Amygdala (tissue), 56 donors: ENCODE measurements at places on chromosomes 7 and 10.
A peak's percentile ranks its signal among the peaks of the same experiment; 100 is the strongest.

DNA sequence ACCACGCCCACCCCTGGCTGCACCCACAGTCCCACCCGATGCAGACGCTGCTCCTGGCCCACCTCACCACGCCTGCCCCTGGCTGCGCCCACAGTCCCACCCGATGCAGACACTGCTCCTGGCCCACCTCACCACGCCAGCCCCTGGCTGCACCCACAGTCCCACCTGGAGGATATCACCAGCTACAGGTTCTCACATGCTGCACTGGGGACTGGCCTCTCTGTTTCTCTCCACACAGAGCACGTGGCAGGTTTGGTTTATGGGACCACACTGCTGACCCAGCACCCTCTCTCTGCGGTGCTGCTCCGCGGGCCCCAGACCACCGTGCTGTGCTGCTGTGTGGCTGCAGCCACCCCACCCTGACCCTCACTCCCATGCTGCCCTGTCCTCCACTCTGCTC lies 120.9 kb downstream of the VIPR2 start:
- no peak for DNase-seq

DNA sequence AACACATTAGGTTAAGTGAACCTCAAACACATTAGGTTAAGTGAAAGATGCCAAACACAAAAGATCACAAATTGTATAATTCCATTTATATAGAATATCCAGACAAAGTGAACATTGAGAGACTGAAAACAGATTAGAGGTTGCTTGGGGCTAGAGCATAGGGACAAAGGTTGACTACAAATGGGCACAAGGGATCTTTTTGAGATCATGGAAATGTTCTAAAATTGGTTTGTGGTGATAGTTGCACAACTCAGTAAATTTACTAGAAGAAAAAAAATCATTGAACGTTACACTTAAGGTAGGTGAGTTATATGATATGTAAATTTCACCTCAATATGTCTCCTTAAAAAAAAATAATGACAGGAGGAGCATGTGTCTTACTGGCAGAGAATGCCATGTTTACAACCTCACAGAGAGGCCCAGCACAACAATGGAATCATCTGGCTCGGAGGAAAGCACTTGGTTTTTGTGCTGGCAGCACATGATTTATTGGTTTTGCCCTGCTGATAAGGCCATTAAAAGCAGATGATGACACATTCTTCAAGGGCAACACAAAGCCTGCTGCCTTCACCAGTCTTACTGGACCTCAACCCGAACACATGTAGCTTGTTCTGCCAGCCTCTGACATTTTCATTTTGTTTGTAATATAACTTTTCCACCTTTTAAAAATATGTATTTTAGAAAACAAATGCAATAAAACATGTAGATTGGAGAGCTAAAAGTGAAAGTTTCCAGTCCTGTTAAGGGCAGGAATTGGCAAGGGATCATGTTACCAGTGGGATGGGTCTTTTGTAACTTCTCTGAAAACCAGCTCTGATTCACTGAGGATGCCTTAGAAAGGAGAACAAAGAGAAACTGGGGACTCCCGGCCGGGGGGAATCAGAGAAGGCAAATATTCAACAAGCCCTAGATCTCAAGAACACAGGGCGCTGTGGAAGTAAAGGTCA lies 11.9 kb upstream of the LMOD2 start:
- DNase-seq = no peak

DNA sequence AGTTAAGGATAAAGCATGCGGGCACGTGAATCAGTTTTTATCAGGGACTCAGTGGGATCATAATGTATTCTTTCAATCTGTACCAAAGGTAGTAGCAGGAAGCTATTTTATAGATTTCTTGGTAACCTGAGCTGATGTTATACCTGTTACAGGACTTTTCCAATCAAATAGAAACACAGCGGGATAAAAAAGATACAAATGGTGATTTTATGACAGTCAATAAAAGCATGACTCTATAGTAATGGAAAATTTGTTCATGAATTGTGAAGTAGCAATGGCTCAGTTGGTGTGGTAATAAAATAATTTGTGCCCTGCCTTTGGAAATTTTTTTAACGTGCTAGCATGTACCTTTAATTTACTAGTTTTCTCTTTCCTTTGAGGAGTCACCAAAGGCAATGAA lies 300.7 kb upstream of the CELF2 start:
- DNase-seq = no peak

DNA sequence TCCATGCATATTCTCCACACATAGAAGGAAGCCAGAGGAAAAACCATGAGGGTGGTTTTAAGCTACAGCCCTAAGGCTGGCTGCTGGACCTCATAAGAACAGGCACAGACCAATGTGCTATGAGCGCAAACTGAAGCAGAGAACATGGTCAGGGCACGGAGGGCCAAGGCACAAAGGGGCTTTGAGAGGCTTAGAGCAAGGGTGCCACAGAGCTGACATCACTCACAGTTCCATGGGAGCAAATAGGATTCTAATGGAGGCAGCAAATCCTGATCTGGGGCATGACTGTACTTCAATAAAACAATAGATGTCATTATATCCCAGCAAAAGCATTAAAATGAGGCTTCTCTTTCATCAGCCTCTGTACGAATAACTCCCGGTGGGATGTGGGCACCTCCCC lies 162.4 kb downstream of the COBL start:
- peak; percentile 38 for DNase-seq

- no peak for DNase-seq
Measured at GRCh38 chr7:25881317-25882037, 270.5 kb upstream of the NFE2L3 start.

DNA sequence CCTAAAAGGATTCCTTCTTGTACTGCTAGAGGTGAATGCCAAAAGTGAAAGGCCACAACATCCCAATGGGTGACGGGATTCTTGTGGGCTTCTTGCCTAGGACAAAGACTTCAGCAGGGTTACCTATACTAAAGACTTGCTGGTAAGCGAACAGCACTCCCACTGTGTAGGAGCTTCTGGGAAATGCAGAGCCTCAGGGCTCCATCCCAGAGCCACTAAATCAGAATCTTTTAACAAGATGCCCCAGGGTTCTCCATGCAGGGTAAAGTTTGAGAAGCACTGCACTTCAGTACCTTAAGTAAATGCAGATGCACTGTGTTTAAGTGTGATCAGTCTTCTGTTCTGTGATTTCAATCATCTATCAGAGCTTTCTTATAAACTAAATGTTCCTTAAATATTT lies 266.9 kb upstream of the KLF14 start:
- DNase-seq = no peak

- no peak for DNase-seq
Measured at GRCh38 chr7:120725376-120726039, 132.4 kb downstream of the TSPAN12 start.

- no peak for DNase-seq
Measured at GRCh38 chr7:85508642-85509410, 322.0 kb upstream of the SEMA3D start.

DNA sequence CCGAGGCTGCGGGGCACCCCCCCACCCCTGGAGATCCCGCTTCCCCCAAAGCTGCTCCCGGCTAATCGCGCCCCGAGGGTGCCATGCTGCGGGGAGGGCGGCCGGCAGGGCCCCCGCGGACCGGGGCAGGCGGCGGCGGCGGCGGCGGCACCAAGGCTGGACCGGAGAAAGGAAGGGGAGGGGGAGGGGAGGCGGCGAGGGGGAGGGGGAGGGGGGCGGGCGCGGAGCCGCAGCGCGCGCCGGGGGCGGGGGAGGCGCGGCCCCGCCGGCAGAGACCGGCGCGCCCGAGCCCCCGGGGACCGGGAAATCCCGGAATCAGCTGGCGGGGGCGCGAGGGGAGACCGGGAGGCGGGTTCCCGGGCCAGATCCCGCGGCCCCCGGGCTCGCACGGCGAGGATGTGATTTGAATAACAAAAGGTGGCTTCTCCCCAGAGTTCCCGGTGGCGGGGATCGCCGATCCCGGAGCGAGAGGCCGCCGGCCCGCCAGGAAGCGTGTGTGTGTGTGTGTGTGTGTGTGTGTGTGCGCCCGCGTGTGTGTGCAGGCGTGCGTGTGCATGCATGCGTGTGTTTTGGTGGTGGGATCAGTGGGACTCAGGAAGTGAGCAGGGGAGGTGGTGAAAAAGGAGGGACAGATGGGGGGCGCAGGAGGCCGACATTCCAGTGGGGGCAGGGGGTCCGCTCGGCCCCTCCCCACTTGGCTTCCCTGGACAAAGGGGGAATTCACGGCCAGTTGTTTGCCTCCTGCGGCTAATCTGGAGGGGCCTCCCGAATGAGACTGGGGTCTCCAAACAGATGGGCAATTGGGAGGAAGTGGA lies 99.5 kb downstream of the HIP1 start:
- peak; percentile 73 for DNase-seq

DNA sequence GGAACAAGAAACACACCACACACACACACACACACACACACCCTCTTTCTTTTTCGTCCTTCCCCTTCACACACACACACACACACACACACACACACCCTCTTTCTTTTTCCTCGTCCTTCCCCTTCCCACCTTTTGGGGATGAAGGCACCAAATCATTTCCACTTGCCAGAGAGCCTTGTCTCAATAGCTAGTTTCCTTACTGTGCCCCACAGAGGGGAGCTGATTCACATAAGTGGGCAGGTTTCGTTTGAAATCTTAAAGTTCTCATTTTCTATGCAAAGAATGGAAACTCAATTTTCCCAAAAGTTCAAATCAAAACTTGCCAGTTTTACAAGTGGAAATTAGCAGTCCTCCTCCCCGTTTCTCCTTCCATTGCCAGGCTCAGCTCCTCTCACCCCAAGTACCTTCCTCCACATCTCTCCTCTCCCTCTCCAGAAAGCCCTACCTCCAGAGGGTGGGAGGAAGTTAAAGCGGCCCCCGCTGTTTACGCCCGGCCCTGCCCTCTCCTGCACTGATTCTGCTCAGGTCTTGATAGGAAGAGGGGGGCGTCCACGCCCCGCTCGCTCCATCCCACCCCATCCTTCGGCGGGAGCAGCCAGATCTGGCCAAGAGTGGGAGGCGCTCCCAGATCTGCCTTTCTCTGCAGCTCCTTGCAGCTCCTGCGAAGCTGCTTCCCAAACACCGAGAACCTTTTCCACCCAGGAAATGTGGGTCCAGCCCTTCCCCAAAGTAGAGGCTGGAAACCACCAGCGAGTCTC lies 1.3 kb downstream of the CTTNBP2 start:
- DNase-seq = peak; percentile 42

DNA sequence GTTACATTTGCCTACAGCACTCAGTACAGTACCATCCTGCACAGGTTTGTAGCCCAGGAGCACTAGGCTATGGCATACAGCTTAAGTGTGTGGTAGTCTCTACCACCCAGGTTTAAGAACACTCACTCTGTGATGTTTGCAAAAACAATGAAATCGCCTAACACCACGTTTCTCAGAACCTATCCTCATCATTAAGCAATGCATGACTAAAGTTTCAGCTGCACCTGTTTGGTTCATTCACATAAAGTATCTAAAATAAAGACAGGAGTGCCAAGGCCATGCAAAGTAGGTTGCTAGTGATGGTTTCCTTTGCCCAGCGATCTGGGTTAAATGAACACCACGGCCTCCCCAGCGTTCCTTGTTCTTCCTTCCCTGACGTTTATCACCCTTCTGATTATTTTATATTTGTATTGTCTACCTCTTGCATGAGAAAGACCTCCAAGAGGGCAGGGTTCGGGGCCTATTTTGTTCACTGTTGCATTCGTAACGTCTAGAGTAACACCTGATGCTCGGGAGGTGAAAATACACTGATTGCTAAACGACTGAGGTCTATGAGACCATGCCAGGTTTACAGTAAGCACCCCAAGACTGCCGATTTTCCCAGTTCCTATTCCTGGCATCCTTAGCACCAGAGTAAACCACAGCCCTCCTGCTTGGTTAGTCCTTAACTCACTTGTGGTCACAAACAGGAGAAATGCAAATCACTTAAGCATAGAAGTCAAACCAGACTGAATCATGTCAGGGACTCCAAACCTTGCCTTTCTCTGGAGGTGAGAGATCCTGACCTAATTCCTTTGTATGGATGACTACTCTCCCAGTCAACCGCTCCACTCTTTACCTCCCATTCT lies 204.1 kb upstream of the NFE2L3 start:
- DNase-seq = no peak

GRCh38 chr10:33579996-33580395 lies 245.5 kb upstream of the NRP1 start:
- DNase-seq = no peak

- DNase-seq = no peak
Measured at GRCh38 chr10:86899132-86899531, 58.3 kb downstream of the MMRN2 start.

- DNase-seq = no peak
Measured at GRCh38 chr10:117421985-117422384, 46.7 kb upstream of the PDZD8 start.

DNA sequence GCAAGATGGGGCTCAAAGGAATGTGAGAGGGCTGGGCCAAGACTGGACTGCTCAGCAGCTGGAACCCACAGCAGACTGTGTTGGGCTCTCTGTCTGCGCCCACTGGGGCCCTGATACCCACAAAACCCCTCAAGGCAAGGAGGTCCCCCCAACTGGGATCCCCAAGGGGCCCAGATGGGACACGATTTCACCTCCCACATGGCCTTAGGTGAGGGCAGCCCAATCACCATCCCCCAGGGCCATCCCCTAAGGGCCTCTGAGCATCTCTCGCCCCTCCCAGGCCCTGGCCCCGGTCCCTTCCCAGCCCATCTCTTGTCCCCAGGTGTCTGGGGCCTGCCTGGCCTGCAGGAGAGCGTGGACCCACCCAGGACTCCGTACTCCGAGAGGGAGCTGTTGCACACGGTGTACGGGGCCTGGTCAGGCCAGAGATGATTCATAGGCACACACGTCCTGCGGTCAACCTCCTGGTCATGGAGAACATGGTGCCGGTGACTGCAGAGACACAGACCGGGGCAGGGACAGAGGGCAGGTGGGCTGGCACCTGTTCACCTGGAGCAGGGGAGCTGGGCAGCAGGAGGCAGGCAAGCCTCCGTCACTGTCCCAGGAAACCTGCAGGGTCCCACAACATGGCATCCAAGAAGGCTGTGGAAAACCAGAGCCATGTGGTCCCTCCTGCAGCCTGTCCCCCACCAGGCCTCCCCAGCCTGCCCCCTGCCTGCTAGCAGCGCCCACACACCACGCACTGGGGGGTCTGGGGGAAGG lies 21.6 kb downstream of the OGDHL start:
- DNase-seq = no peak

- no peak for DNase-seq
Measured at GRCh38 chr7:36048141-36048901, 104.7 kb upstream of the EEPD1 start.

DNA sequence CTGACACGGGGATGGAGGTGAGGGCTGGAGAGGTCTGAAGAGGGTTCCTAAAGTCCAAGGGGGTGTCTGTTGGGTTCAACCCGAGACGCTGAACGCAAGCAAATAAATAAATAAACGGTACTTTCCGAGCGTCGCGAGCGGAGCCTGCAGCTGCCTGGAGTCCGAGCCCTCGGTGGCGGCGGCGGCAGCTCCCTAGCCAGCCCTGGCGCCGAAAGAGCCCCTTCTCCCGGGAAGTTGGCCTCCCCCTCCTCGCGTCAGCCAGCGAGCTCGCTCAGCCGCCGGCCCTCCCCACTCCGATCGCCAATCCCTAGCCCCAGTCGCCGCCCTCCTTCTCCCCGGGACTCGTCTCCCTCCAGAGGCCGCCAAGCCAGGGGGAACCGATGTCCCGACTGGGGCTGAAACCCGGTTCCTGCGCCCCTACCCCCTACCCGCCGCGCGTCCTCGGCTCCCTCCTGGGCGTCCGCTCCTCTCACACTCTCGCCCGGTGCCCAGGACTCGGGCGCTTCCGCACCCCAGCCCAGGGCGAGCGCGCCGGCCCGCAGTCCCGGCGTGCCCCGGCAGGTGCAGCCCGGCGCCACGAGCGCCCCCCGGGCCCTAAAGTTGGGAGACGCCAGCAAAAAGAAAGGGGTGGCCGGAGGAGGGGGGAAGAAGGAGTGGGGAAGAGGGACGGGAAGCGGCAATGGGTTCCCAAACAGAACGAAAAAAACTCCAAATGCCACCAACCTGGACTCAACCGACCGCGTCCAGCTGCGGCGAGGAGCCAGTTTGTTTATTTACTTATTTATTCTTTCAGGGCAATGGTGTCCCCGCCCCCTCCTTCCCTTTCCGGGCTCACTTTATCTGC lies at the start of gene GFRA1:
TSS of gene GFRA1 (minus strand) at position 767 of the 844 bp plus-strand sequence. CDS start 1,177 bp downstream, outside the sequence.
- DNase-seq = no peak
